ENCODE measurements at places on chromosomes 3 and 15.
A peak's percentile ranks its signal among the peaks of the same experiment; 100 is the strongest.

GRCh38 chr15:43776718-43777266, at the start of gene ELL3:
TSS of gene ELL3 (minus strand) at chr15:43776966. CDS start at chr15:43776901, 65 bp downstream.
- peak; percentile 71 for DNase-seq

DNA sequence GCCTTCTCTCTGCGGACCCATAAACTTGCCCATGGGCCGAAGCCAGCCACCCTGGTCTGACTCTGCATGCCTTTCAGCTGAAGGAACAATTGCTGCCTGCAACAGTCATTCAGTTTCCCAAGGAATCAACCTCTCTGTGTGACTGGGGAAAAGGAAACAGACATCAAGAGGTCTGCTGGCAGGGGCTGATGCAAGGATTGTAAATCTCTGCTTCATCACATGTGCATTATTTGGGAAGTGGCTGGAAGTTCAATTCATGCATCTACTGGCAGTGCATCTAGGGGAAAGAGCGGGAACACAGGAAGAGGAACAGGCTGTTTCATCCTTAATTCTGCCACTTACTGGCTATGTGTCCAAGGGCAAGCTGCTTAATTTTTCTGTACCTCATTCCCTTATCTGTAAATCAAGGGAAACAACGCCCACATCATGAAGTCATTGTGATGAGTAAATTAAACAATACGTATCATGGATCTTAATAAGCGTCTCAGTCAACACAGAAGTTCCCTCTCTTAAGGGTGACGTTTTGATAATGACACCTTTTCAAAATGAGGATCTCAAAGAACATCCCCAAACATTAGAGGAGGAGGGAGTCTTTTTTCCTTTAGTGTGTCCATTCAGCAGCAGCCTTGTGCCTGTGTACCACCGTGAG, 17.4 kb upstream of the ADPGK start:
- DNase-seq, result no peak

GRCh38 chr3:10467204-10467603, 38.2 kb downstream of the ATP2B2 start:
- DNase-seq, result no peak

- no peak for DNase-seq
Measured at GRCh38 chr15:66943456-66944095, 121.8 kb upstream of the SMAD3 start.

GRCh38 chr3:14145236-14145635, 20.4 kb downstream of the TMEM43 start:
- no peak for DNase-seq

DNA sequence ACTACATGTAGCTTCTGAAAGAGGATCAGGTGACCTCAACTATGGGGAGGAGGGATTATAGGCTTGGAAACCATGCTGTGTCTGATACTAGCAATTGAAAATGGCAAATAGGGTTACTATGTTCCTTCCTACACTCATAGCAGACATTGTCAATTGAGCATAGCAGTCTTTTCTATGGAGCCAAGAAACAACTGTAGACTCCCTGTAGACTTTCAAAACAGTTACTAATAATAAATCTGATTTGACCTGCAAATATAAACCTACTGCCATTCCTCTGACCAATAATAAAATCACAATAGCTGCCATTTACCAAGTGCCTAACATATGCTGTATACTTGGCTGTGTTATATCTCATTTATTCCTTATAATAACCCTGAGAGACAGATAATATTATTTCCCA, 8.5 kb upstream of the ARL14 start:
- no peak for DNase-seq

DNA sequence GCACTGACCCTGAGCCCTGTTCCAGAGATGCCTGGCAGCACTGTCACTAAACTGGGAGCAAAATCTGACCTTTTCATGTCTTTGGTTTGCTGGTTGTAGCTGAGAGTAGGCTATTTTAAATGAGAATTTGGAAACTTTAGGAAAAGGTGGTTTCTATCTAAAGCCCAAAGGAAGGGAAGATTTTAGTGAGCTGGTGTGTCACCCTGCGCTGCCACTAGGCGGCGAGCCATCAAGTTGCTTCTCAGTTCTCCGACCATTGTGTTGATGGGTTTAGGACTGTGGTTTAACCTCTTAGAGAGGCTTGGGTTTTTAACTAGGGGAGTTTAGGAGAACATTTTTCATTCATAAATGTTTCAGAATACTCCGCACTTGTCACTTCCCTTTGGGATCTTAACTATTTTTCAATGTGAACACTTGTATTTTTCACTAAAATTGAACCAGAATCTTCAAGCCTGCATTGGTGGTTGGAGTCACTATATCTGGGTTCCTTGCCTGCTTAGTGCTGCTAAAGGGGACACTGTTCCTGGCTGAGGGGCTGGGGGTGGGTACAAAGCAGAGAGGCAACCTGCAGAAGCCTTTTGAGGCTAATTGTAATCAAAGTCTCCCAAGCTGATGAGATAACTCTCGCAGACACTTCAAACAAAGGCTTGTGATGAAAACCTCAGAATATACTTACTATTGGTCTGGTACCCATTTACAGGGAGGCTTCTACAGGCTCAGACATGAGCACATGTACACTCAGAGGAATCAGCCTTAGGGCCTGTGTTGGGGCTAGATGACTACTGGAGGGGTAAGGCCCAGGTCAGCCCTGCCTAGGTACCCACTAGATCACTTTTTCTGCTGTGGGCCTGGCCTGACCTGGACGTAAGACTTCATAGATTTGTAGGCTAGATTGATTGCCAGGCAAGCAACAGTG, 16.8 kb downstream of the EXOSC7 start:
- DNase-seq, result no peak

- no peak for DNase-seq
Measured at GRCh38 chr15:25072857-25073476, 118.2 kb downstream of the SNRPN start.

DNA sequence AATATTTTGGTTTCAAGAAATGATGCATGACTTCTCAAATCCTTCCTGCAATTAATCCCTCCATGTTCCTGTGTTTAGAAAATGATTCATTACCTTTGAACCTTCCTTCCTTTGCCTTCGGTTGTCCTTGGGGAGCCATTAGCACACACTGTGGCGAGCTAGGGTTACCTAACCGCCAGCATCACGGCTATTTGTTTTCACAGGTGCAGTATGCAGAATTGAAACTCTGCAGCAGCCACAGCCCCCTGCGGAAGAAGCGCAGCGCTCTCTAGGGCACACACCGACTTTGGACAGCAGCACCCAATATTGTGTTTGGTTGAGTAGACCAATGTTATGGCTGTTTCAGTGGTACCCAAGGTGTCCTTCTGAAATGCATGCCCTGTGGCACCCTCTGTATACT, 247.4 kb downstream of the MCTP2 start:
- no peak for DNase-seq

DNA sequence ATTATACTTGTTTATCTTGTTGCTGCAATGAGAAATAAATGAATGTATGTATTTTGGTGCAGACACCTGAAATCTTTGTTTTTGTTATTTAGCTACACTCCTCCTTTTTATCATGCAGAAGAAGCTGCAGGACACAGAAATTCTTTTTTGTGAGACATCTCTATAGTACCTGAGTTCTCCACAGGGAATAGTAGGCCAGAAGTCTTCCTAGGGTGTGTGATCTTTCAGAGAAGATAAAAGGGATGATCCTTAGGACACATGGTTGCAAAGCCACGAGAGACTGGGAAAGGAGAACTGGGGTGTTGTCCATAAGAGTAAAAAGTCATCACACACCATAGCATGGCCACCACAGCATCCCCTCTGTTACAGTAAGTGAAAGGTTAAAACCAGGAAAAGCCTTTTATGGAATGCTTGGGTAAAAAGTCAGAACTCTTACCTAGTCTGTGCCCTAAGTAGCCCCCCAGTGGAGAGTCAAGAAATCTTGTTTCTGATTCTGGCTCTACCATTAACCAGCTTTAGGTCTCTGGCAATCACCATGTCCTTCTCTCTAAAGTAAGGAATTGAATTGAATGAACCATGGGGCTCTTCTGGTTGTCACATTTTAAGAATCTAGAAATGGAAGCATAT, 31.9 kb upstream of the ADGRG7 start:
- DNase-seq, result no peak

DNA sequence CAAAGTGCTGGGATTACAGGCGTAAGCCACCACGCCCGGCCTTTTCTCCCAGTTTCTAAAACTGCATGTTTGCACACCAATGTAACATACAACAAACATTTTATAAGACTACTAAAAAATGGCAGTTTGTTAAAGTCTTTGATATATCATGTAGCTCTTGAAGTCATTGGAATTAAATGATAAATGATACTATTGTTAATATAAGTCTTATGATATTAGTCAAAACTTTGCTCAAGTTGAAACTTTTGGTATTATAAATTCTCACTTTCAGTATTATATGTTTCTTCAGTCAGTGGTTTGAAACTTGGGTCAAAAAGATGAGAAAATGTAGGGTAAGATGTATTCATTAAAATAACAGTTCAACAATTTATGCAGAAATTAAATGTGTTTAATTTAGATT, 117.6 kb upstream of the TBL1XR1 start:
- DNase-seq, result no peak

DNA sequence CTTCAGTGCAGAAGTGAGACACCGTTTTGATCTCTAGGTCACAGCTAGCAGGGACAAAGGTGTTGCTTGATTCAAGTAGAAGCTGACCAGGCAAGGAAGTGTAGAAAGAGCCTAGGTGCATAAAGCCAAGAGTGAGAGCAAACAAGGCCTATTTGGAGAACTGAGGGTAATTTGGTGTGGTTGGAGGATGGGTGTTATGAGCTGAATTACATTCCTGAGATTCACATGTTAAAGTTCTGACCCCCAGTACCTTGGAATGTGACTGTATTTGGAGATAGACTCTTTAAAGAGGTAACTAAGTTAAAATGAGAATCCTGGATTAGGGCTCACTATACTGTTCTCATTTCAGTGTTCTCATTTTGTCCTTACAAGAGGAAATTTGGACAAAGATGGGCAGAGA, 191.3 kb downstream of the ZMAT3 start:
- no peak for DNase-seq

DNA sequence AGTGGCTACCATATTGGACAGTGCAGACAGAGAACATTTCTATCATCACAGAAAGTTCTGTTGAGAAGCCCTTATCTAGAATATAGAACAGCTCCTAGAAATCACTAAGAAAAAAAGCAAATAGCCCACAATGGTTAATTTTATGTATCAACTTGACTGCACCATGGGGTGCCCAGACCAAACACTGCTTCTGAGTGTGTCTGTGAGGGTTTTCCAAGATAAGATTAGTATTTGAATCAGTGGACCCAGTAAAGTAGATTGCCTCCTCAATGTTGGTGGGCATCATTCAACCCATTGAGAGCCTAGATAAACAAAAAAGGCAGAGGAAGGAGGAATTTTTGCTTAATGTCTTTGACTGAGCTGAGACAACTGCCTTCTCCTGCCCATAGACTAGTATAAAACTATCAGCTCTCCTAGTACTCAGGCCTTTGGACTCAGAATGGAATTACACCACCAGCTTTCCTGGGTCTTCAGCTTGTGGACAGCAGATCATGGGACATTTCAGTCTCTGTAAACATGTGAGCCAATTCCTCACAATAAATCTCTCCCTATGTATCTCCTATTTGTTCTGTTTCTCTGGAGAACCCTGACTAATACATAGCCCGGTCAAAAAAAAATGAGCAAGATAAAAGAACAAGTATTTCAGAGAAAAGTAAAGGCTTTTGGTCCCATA, 55.9 kb upstream of the OXTR start:
- DNase-seq, result no peak

- peak; percentile 14 for DNase-seq
Measured at GRCh38 chr3:110521019-110521418, 550.6 kb upstream of the NECTIN3 start.

GRCh38 chr3:18883571-18883970, 264.7 kb upstream of the KCNH8 start:
- DNase-seq, result no peak

DNA sequence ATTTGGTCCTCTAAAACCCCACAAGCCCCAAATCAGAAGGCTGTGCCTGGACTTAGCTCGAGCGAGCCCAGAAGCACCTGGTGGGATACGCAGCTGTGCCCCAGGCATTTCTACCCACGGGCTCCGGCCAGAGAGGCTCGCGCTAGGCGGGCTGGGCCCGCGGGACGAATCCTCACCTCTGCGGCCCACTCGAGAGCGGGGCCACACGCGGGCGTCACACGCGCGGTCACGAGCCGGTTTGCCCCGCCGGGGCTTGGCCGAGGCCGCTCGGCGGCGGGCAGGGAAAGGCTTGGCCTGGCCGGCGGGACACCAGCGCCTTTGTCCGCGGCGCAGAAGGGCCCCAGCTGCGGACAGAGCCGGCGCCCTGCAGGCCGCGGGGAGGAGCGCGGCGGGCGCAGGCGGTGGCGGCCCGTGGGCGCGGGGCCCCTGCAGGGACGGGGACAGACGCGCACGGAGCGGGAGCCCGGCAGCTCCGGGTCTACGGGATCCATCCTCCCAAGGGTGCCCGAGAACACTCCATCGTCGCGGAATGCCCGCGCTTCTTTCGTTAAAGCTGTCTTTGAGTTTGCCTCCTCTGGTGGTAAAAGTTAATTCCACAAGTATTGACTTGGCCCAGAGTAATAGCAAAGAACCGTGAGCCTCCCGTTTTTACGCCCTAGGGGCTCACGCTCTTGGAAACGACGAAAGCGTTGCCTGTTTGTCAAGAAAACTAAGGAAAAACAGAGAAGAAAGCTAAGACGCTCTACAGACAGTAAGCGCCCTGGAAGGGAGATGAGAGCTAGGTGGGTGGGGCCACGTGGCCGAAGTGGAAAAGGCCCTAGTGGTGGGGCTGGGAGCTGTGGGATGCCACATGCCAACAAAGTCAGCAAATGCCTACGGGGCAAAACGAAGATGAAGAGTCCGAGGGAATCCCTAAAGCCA, 26.4 kb downstream of the TYRO3 start:
- DNase-seq, result no peak

DNA sequence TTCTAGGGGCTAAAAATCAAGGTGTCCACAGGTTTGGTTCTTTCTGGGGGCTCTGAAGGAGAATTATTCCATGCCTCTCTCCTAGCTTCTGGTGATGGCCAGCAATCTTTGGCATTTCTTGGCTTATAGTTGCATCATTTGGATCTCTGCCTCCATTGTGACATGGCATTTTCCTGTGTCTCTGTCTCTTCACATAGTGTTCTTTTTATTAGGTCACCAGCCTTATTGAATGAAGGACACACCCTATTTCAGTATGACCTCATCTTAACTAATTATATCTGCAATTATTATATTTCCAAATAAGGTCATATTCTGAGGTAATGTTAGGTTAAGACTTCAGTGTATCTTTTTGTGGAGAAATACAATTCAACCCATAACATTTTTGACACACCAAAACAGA, 3.2 kb upstream of the GBE1 start:
- DNase-seq, result no peak

DNA sequence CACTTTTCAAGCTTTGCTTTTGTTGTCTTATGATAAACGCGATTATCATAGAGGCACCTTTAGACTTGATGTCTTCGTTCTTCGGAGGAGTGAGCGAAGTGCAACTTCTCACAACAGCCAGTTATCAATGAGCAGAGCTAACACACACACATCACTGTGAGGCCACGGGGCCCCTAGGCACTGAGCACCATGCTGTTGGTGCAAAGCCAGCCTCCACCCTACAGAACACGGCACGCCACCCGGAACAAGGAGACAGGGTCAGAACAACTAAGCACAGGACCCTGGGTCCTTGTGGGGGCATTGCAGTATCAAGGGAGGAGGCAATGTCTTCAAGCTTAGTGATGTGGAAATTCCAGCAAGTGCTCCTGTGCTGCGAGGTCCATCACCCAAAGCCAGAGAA, 244.5 kb downstream of the OCA2 start:
- no peak for DNase-seq

- peak; percentile 23 for DNase-seq
Measured at GRCh38 chr15:58212909-58213526, 74.8 kb downstream of the AQP9 start.

All from HTR-8/SVneo (cell line).